ENCODE measurements at places on chromosomes 6 and 20.

DNA sequence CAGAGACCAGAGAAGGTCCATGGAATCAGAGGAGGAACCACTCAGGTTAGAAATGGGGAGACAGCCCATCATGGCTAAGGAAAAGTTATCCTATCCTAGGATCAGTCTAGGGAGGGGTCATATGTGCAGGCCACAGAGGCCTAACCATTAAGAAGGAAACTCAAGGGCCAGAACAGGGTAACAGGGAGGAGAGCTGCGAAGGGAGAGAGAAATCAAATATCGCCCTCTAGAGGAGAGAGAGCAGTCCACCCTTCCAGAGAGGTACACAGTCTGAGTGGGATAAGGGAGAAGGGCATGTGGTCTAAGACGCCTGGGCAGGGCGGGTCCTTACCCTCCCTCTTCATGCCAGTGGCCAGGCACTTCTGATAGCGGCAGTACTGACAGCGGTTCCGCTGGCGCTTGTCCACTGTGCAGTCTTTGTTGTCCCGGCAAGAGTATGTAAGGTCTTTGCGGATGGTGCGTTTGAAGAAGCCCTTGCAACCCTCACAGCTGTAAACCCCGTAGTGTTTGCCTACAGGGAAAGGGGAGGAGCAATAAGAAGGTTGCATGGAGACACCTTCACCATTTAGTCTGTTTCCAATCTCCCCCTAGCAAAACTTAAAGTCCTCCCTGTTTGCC lies 2.9 kb downstream of the RXRB start:
- DNase-seq, result no peak

GRCh38 chr20:37518059-37518458 lies 3.0 kb upstream of the NNAT start:
- DNase-seq, result no peak

DNA sequence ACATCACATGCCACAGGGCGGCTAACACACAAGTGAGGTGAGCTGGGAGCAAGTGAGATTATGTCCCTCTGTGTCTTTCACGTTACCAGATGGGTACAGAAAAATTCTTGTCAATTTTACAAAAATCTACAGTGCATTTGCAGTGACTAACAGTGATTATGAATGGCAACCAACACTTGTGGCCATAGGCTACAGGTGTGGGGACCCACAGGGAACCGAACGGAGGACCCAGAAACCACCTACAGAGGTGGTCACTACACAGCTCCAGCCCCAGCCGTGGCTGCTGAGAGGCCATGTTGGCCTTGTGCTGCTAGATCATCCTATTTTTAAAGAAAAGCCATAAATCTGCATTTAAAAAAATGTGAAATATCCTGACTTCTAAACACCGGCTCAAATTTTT lies 50.2 kb downstream of the FYN start:
- no peak for DNase-seq

DNA sequence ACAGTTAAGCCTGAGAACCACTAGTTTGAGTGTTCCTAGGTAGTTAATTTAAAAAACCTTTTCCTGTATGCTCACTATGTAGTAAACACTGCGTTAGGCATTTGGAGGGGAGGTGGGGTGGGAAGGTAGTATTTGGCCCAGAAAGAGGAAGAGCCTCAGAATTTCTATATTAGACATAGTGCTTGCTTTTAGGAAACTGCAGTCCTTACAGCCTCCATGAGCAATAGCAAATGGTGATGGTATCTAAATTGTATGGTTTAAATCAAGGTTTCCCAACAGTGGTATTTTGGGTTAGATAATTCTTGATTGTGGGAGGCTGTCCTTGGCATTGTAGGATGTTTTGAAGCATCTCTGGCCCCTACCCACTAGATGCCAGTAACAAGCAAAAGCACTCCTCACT lies 61.5 kb upstream of the RIPOR2 start:
- DNase-seq, result no peak

- no peak for DNase-seq
These were observed 30.4 kb downstream of the FYN start for GRCh38 chr6:111842891-111843290.

DNA sequence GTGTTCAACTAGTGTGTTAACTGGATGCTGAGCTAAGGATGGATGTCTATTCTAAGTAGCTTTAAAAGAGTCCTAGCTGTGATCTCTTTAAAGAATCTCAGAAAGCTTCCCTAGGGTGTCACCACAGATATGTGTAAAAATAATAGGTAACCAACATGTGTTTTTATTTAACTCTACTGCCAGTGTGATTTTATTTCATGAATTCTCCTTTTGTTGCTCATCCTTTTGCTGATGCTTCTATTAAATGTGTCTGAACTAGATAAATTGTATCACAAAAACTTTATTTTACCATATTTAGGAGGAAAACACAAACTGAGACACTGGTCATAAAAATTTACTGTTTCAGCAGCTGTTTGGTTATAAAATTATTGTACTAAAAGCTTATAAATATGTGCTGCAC lies 809.4 kb upstream of the CITED2 start:
- DNase-seq, result no peak
